Activated CD4-positive, CD25-positive, alpha-beta regulatory T cell treated with anti-CD3 and anti-CD28 coated beads, Interleukin-2, amount 50 U/mL, for 72 hours (primary cell): ENCODE measurements at places on chromosomes 13 and 19.
A peak's percentile ranks its signal among the peaks of the same experiment; 100 is the strongest.

DNA sequence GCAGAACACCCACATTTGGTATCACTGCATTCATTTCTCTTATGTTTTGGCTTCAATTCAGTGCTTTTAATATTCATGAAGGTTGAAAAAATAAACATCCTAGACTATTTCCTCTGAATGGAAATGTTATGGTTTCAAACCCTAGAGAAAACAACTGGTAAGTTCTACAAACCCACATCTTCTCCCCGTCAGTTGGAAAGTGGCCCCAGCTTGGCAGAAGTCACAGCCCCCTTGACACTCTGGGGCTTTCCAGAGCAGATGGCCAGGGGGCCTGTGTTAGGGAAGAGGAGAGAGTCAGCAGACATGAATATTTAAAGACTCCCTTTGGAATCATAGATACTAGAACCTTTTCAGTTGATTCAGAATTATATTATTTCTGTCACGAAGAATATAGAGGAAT, 123.9 kb downstream of the SHISA2 start:
- no peak for DNase-seq

DNA sequence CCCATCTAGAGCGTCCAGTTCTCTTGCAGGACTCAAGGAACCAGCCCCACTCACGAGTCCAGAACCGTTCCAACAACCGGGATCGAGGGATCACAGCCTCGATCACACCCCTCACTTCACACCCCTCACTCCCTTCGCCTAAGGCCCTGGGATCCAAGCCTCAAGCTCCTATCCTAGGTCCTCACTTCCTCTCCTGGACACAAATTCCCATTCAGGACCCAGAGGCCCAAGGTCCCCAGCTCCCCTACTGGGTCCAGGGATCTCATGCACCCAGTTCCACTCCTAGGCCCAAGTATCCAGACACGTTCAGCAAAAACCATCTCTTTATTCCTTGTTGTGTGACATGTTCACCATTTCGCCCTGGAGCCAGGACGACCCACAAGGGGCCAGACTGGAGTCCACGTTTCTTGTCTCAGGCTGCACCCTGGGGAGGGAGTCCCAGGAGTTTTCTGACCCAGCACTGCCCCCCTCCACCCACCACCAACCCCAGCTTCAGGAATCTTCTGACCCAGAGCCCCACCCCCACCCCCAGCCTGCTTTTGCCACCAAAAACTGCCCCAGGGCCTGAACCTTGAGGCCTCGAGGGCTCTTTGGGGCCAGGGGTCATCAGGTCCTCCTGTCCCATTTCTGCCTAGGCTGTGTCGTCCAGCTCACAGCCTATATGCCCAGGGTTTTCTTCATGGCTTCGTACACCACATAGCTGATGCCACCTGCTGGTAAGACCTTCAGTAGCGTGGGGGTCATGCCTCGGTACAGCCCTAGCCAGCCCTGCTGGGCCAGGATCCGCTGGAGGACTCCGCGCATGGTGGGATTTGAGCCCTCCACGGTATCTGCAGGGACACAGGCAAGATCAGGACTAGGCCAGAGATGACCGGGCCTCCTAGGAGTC, 1.4 kb upstream of the KHSRP start:
- DNase-seq, result no peak

GRCh38 chr13:36531746-36532486, 99.6 kb downstream of the CCNA1 start:
- DNase-seq, result no peak

- peak; percentile 68 for DNase-seq
Measured at GRCh38 chr19:1132552-1133383, 29.0 kb downstream of the GPX4 start.

DNA sequence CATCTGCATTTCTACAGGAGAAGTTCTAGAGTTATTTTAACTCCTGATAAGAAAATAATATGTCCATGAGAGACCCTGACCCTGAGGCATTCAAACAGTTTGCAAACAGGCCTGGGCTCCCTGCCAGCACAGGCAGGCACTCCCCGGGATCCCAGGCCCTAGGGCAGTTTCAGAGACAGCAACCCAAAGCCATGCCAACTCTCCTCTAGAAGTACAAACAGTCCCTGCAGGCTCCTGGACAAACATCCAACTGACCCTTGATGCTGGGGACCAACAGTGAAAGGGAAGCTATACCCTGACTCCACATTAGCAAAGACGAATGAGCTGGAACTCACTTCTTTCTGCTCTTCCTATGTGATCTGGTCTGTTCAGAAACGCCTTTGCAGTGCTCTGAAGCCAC, 44.8 kb downstream of the CCDC70 start:
- no peak for DNase-seq

DNA sequence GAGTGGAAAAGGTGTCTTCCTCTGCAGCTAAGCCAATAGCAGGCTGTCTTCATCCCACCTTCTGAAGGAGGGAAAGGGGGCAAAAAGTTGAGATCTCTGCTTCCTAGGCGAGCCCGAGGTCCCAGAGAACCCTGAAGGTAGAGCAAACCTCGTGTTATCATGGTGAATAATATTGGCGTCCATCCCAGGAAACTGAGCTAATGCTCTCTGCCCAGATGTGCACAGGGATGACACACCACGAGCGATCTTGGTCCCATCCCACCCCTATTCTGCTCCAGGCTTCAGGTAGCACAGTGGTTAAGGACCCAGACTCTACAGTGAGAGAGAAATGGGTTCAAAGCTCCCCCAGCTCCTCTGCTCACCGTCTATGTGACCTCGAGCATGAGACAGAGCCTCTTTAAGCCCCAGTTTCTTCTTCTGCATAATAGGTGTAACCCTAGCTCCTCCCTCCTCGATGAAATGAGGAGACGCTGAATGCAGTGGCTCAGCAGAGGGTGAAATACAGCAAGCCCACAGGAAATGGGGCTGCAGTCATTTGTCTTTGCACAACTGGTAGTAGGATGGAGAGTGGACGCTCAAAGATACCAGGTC, 9.9 kb upstream of the CEACAM20 start:
- no peak for DNase-seq

GRCh38 chr19:14107581-14108461, 9.7 kb downstream of the PRKACA start:
- DNase-seq, result no peak

GRCh38 chr13:79340490-79340889, 65.6 kb downstream of the RBM26 start:
- no peak for DNase-seq

DNA sequence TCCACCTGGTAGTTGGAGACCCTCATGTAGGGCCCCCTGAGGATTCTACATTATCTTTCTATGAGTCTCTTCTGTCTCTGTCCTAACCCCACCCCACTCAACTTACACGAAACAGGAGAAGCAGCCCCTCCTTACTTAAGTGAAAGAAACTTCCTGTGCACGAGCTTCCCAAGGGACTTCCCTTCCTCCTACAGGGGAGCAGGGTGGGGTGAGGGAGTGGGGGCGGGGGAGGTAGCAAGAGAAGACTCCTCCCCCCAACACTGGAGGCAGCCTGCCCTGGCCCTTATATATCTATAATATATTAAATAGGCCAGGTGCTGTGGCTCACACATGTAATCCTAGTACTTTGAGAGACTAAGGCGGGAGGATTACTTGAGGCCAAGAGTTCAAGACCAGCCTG, 5.5 kb upstream of the PDE4C start:
- DNase-seq, result no peak

- DNase-seq, result peak; percentile 40
Measured at GRCh38 chr19:1206864-1207450, 1.4 kb downstream of the STK11 start.

DNA sequence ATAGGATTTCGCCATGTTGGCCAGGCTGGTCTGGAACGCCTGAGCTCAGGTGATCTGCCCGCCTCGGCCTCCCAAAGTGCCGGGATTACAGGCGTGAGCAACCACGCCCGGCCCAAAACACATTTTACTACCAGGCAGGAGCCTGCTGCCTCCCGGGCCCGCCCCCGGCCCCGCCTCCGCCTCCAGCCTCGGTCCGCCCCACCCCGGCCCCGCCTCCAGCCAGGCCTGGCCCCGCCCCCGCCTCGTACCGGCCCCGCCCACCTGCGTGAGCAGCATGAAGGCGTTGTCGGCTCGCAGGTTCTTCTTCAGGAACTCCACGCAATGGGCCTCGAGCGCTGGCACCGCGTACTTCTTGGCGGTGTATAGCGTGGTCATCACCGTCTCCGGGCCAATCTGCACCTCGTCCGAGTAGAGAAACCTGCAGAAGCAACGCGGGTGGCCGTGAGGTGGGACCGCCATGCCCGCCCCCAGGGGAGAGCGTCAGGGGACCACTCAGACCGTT, 22.7 kb downstream of the BTBD2 start:
- DNase-seq, result no peak

DNA sequence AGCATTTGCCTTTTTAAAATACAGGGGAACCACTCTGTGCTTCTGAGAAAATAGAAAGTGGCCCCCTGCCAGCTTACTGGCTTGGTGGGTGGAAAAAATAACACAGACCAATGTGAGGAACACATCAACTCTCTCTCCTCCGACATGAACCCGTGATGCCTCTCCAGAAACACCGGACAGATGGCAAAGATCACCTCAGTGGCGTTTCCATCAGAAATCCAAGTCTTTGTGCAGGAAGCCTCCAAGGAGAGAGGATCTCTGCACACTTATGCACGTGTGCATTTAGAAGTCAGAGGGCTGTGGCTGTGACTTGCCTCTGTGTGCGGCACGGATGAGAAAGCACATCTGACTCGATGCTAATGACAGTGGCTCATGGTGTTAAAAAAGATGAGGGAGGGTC, 112.3 kb upstream of the KLF12 start:
- peak; percentile 32 for DNase-seq

DNA sequence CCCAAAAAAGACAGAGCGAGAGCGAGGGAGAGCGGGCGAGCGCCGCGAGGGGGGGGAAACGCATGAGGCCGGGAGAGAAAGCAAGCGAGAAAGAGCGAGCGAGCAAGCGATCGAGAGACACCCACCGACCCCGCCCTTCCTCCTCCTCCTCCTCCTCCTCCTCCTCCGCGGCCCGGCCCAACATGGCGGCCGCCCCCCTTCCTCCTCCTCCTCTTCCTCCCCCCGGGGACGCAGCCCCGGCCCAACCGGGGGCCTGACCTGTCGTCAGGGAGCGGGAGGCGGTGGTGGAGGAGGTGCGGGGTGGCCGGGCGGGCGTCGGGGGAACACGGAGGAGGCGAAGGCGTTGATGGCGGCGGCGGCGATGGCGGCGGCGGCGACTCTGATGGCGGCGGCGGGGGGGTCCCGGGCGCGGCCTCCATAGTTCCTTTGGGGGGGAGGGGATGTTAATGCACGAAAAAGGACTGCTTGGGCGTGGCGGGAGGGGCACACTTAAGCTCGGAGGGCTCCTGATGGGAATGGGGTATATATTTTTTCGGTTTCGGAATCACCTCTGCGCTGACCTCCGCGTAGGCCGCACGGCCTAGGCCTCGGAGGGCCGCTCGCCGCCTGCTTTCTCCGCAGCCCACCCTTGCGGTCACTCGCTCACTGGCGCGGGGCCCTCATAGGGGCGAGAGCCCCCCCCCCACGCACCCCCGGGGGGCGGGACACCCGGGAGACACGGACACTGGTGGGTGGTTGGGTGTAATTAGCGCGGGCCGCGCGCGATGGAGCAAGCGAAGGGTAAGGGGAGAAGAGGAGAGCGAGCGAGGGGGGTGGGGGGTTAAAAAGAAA, 1.2 kb downstream of the ZC3H4 start:
- DNase-seq, result peak; percentile 90
